ENCODE measurements at places on chromosomes 3 and 15.

GRCh38 chr3:162287600-162287999, 791.0 kb downstream of the OTOL1 start:
- no peak for DNase-seq

- DNase-seq = no peak
These were observed 777 bp downstream of the GPR160 start for GRCh38 chr3:170038434-170039110.

DNA sequence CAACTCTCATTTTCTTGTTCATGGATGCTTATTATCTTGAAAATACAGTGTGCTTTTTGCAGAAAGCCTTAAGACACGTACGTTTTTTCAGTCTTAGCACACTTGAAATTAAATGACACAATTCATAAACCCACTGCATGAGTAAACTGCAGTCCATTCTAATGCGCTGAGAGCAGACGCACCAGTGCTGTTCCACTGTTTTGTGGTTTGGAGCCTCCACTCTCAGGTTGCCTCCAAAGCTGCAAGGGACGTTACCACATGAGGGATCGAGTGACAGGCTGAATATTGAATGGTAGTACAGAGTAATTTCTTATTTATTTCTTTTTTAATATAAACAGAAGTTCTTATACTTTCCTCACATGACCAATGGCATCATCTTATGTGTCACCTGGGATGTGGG, 12.3 kb downstream of the IQCH start:
- no peak for DNase-seq

DNA sequence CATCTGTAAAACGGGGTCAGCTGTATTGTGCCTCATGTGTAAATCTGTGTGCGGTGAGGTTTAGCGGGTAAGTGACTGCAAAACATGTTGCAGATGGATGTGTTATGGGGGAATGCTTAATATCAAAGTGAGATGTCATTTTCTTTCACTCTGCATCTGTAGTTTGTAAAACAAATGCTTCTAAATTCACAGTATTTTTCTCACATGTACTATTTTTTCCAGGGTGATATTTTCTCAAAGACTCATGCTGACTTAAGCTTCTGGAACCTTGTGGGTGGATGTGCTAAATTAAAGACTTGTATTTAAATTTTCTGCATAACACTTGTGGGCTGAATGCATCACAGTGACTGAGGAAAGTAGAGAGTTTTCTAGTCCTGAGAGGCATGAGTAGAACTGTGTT, 115.2 kb upstream of the TP63 start:
- DNase-seq = peak; percentile 17

DNA sequence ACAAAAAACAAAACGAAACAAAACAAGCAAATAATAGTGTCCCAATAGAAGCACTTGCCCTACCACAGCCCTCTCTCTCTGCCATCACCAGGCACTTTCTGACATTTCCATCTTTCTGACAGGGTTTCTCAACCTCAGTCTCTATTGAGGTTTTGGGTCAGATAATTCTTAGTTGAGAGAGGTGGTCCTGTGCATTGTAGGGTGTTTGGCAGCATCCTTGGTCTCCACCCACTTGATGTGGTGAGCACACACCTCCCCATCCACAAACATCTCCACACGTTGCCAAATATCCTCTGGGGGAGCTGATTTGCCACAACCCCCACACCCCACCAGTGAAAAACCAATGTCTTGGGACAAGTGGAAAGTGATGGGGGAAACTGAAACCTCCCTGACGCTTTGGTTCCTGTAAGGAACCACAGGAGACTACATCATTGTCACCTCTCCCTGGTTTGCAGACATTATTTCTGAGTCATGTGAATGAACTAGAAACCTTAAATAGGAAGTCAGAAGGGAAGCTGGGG, 733.7 kb upstream of the CFAP20DC start:
- DNase-seq = no peak
